HTR-8/SVneo (cell line): ENCODE measurements at places on chromosomes 6 and 20.

DNA sequence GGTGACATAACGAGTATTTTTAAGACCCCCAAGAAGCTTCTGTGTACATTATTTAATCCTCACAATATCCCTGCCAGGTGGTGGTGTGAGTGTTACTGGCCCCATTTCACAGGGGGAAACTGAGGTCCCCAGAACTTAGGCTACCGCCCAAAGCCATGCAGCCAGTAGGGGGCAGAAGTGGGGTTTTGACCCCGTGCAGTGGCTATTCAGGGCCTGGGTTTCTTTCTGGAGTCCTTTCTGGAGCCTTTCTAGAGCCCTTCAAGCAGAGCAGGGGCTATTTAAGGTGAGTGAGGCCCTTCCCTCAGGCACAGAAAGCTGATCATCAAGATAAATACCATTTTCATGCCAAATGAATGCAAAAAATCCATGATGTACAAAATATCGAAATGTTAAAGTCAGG, 59.0 kb downstream of the CTCFL start:
- DNase-seq: no peak

DNA sequence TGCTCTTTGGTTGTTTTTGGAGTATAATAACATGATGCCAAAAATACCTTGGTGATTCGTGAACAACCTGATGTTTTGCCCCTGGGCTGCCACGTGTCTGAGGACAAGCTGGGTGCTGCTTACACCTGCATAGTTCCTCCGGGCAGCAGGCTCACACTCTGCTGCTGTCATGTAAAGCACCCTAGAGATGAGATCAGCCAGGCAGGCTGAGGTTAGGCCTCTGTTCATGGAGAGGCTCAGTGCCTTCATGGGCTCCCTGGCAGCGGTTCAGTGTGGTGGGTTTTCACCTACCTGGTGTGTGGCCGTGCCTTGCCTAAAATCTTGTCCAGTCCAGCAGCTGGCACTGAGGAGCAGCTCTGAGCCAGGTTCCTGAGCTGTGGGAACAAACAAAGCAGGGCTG, 60.1 kb upstream of the TAGAP start:
- no peak for DNase-seq

- no peak for DNase-seq
These were observed 37.5 kb downstream of the SASH1 start for GRCh38 chr6:148379966-148380713.

DNA sequence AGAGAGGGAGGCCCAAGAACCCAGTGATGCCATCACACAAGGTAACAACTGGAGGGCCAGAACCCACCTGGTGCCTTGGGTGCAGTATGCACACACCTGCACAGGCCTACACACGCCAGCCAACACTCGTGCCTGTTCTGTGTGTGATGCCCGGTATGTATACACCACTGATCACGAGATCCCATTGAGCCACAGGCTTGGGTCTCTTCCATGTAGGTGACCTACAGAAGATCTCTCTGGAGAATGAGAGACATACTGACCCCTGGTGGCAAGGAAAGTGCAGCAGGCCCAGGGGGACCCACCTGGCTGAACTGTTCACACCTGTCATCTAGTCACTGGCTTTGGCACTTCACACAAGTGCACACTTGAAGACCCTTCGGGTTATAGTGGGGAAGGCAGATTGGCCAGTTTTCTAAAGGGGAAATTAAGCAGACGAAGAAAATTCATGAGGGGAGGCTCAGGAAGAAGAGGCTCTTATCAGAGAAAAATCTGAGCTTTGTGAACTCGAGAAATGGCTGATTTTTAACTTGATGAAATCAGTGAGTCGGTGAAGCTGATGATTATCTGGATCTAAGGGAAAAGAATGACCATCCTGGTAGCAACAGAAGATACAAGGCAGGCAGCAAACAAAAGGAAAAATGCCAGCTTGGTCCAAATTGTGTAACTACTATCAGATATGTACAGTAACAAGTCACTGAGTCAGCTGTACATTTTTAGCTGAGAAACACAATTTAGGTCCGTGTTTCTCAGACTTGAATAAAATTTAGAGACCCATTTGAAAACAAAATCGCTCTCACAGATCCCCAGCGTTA, 69.1 kb upstream of the PBOV1 start:
- no peak for DNase-seq

- DNase-seq: peak; percentile 100
These were observed 45.9 kb downstream of the RIPOR3 start for GRCh38 chr20:50645253-50646068.

DNA sequence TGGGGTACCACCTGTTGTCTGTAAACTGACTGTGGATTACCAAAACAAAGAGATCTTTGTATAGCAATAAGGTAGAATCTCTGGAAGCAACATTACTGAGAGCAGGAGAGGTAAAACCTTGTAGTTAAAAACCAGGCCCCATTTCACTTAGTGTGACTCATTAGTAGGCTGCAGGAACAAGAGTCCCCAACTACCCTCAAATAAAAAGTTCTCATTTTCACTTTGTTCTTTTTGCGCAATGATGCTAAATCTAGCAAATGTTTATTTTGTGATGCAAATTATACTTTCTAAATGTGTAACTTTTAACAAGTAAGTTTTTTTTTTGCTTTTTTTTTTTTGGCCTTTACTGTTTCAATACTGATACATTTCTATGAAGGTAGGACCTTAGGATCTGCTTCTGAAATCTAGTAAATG, 67.1 kb downstream of the ESF1 start:
- no peak for DNase-seq

DNA sequence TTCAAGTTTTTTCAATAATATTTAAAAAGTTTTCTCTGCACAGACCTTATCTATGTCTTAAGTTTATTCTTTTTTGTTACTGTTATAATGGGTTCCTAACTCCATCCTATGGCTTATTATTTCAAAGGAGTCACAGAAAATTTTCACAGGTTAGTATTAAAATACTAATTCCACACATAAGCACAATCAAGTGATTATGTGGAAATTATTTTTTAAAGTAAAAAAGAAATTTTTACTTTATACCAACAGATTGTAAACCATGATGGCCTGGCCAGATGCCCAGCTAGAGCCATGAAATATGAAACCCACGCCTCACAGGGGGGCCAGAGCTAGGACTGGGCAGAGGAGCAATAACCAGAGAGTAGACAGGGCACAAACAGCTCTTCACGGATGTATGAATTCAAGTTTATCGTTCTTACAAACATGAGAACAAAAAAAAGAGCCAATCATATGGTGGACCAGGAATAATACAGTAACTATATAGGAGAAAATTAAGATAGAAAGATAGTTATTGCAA, 34.0 kb downstream of the NUDT3 start:
- DNase-seq: peak; percentile 66
